ENCODE measurements at places on chromosomes 6 and 20. TPM values are rescaled to one million over a fixed set of nuclear protein-coding genes. Genes with fewer than 3 reads are reported as not detected.

Gene PTGIS
- total RNA-seq: 26.3 TPM

GRCh38 chr6:41291717-41292116 is 5.2 kb upstream of the TREM1 start:
- DNase-seq: no peak
- no peak overlapping the region for H3K27ac ChIP-seq
- H3K4me1 ChIP-seq: peaks cover 13% of the 10 kb centered on the region
- H3K27me3 ChIP-seq: peaks cover 19% of the 10 kb centered on the region

GRCh38 chr20:20680991-20681508 is 31.4 kb downstream of the RALGAPA2 start:
- peaks cover 7% of the 10 kb centered on the region for H3K36me3 ChIP-seq
- H3K4me3 ChIP-seq: no peak overlapping the region

- H3K36me3 ChIP-seq: peaks cover 22% of the 10 kb centered on the region
- H3K27me3 ChIP-seq: no peaks in the 10 kb centered on the region
- H3K27ac ChIP-seq: no peak overlapping the region
- peaks cover 19% of the 10 kb centered on the region for H3K4me1 ChIP-seq
- DNase-seq: no peak
Measured at GRCh38 chr6:159996626-159997497, 28.0 kb downstream of the IGF2R start.

Gene XKR7
- not detected for total RNA-seq

DNA sequence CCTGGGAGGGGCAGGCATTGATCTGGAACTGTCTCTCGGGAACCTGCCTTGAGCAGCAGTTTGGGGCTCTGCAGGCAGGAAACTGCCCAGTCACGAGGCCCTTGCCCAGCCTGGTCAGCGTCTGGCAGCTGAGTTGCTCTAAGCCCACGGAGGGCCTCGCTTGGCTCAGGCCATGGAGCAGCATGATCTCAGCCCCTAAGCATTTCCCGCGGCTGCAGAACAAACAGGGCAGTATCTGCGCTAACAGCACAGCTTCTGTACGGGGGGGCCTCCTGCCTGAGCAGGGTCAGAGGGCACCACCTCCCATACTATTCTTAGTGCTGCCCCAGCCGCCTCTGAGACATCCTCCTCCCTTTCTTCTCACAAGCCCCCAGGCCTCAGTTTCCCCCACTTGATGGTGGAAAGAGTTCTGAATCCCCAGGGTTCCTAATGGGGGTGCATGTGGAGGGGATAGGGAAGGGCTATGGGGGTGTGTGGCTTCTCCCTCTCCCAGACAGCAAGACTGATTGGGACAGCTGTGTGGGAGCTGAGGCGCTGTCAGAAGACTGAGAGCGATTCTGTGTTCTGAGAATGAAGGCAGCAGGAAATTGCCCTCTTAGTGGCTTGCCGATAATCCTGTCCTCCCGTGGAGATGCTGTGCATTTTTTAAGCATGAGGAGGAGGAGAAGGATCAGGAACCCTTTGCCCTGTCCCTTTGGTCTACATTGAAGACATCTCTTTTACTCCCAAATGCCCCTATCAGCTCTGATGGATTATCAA is 46.4 kb downstream of the MOCS1 start:
- peak overlapping the region; percentile 74 for H3K27ac ChIP-seq
- no peaks in the 10 kb centered on the region for H3K27me3 ChIP-seq
- DNase-seq: peak; percentile 79
- H3K4me1 ChIP-seq: peaks cover 43% of the 10 kb centered on the region
- H3K36me3 ChIP-seq: no peaks in the 10 kb centered on the region

DNA sequence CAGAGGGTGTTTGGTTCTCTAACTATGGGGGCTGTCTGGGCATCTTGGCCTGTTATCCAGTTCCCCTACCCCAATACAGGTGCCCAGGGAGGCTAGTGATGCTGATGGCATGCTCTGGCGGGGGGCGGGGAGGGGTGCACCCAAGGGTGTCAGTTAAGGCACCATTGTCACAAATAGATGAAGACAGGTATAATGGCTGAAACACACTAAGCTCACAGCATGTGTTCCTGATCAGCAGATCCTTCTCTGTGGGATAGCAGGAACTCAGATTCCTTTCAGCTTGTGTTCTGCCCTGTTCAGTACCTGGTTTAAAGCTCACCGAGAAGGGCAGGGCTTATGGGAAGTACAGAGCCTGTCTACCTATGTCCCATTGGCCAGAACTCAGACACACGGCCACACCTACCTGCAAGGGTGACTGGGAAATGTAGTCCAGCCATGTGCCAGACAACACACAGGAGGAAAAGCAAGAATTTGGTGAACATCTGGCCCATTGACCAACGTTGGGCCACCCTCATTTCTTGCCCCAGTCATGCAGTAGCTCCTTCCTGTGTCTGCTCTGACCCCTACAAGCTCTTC is 3.4 kb upstream of the RSPO4 start:
- no peaks in the 10 kb centered on the region for H3K4me1 ChIP-seq
- peaks cover 90% of the 10 kb centered on the region for H3K27me3 ChIP-seq
- no peak overlapping the region for H3K27ac ChIP-seq
- DNase-seq: no peak

DNA sequence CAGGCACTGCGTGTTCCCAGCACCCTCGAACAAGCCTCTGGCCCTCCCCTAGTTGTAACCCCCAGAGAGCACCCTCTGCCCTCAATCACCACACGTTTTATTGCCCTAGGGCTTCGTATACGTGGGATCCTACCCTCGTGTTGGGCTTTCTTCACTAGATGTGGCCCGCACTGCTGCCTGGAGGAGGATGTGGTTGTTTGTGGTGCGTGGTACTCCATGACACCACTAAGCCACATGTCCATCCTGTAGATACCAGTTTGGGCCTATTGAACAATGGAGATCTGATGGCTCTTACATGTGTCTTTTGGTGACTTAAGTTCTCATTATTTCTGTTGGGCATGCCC is 17.0 kb downstream of the SLC2A4RG start:
- DNase-seq: no peak
- no peak overlapping the region for H3K4me3 ChIP-seq
- no peaks in the 10 kb centered on the region for H3K27me3 ChIP-seq
- no peak overlapping the region for H3K27ac ChIP-seq
- peaks cover 4% of the 10 kb centered on the region for H3K4me1 ChIP-seq

Gene LY6G6F
- not detected for total RNA-seq

Gene OTOR
- total RNA-seq: not detected

DNA sequence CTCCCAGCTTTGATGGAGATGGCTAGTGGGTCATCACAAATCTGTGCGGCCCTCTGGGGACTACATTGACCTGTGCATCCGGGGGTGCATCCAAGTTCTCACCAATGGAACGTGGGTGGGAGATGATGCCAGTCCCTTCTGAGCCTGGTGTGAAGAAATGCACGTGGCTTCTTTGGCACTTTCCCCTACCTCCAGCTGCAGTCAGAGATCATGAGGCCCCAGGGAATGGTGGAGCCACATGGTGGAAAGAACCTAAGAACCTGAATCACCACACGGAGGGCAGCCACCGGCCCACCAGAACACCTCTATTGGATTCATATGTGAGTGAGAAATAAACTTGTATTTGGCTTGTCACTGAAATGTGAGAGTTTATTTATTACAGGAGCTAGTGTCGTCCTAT is 9.9 kb upstream of the CDKN1A start:
- H3K27me3 ChIP-seq: no peaks in the 10 kb centered on the region
- DNase-seq: no peak
- H3K4me3 ChIP-seq: no peak overlapping the region
- no peaks in the 10 kb centered on the region for H3K36me3 ChIP-seq
- H3K4me1 ChIP-seq: peaks cover 22% of the 10 kb centered on the region

- no peaks in the 10 kb centered on the region for H3K4me1 ChIP-seq
- no peaks in the 10 kb centered on the region for H3K27me3 ChIP-seq
- no peak overlapping the region for H3K27ac ChIP-seq
- no peak for DNase-seq
- no peaks in the 10 kb centered on the region for H3K36me3 ChIP-seq
Measured at GRCh38 chr20:12610871-12611270, 397.9 kb upstream of the SPTLC3 start.

GRCh38 chr20:61391812-61392520 is 139.9 kb downstream of the CDH4 start:
- no peaks in the 10 kb centered on the region for H3K4me1 ChIP-seq
- H3K27ac ChIP-seq: no peak overlapping the region
- no peaks in the 10 kb centered on the region for H3K36me3 ChIP-seq

- H3K4me1 ChIP-seq: peaks cover 11% of the 10 kb centered on the region
- no peak overlapping the region for H3K27ac ChIP-seq
- H3K27me3 ChIP-seq: peaks cover 63% of the 10 kb centered on the region
- no peaks in the 10 kb centered on the region for H3K36me3 ChIP-seq
- DNase-seq: no peak
Measured at GRCh38 chr6:149445573-149445972, 39.2 kb downstream of the ZC3H12D start.

Gene OR2H2
- total RNA-seq: not detected

DNA sequence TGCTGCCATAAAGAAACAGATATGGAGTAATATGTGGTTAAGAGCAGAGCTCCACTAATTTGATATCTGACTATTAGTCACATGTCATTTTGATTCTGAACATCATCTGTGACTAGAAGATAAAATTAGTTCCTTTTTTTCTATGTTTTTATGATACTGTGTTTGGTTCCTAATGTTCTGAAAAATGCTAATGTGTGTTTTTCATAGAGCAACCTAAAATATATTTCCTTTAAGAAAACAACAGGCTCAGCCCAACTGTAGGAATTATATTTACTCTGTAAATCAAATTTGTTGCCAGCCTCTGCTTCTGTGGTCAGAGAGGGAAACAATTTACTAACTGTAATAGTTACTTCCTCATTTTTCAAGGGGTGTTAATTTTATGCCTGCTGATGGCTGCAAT is 33.3 kb upstream of the TXLNB start:
- no peak overlapping the region for H3K4me3 ChIP-seq
- peaks cover 11% of the 10 kb centered on the region for H3K4me1 ChIP-seq
- no peaks in the 10 kb centered on the region for H3K27me3 ChIP-seq
- no peaks in the 10 kb centered on the region for H3K36me3 ChIP-seq

- no peaks in the 10 kb centered on the region for H3K27me3 ChIP-seq
- H3K36me3 ChIP-seq: no peaks in the 10 kb centered on the region
- H3K27ac ChIP-seq: peak overlapping the region; percentile 22
- no peak overlapping the region for H3K4me3 ChIP-seq
- peaks cover 19% of the 10 kb centered on the region for H3K4me1 ChIP-seq
- no peak for DNase-seq
Measured at GRCh38 chr20:39961637-39962244, 727.3 kb downstream of the MAFB start.

Gene PTPRK
- 18.4 TPM for total RNA-seq

Gene RNF182
- total RNA-seq: not detected

DNA sequence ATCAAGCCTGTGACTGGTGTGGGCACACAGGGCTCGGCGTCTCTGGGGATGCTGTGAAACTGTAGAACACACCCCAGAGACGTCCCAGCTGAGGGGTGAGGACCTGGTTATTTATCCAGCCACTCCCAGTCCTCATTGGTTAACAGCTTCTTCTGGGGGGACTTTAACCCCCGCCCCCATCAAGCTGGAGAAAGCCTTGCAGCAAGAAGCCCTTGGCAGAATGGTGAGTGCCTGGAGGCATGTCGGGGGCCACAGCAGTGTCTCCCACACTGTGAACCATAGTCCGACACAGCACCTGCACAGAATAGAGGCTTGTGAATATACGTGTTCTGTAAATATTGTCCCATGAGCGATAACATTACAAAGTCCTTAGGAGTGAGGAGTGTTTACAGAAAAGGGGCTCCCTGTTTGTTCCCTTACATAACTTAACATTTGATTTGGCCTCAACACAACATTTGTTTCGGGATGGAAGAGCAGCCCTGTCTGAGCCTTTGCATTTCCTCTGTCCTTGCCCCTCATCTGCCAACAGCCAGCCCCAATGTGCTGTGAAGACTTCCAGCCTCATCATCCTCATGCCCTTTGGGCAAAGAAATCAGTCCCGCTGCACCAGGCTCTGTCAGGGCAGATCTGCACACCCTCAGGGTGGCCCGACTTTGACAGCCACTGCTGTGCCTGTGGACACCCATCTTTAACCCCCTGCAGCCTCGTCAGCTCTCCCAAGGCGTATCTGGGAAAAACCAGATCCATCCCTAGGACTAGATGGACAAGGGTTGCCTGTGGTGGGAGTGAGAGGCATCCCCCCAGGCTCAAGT is 2.2 kb upstream of the RRBP1 start:
- H3K36me3 ChIP-seq: no peaks in the 10 kb centered on the region
- H3K4me3 ChIP-seq: no peak overlapping the region
- DNase-seq: no peak
- peaks cover 21% of the 10 kb centered on the region for H3K4me1 ChIP-seq
- H3K27me3 ChIP-seq: no peaks in the 10 kb centered on the region

GRCh38 chr20:24720957-24721356 is 228.1 kb upstream of the CST7 start:
- H3K4me1 ChIP-seq: no peaks in the 10 kb centered on the region
- H3K27me3 ChIP-seq: peaks cover 43% of the 10 kb centered on the region
- H3K36me3 ChIP-seq: no peaks in the 10 kb centered on the region
- no peak overlapping the region for H3K27ac ChIP-seq
- H3K4me3 ChIP-seq: no peak overlapping the region

- H3K27ac ChIP-seq: no peak overlapping the region
- DNase-seq: no peak
- H3K27me3 ChIP-seq: no peaks in the 10 kb centered on the region
Measured at GRCh38 chr6:36949636-36950035, 4.9 kb upstream of the PI16 start.

Gene RBM24
- 189 TPM for total RNA-seq

Gene KIF25
- total RNA-seq: 0.22 TPM

DNA sequence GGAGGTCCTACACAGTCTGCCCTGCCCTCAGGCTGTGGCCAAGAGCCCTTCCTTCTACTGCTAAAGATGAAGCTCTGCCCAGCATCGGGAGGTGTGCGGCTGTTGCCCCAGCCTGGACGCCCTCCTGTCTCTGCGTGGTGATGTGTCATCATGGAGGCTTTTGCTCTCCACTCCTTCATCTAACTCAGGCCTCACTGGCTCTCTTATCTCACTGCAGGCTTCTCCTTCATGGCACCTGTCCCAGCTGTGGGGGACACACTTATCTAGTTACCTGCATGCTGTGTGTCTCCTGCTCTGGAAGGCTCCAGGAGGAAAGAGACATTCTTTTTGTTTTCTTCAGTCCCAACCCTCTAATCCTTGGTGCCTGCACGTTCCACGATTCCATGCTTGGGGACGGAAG is 89.1 kb downstream of the PSMG4 start:
- H3K27me3 ChIP-seq: no peaks in the 10 kb centered on the region
- peaks cover 12% of the 10 kb centered on the region for H3K4me1 ChIP-seq
- DNase-seq: no peak
- no peak overlapping the region for H3K4me3 ChIP-seq
- no peaks in the 10 kb centered on the region for H3K36me3 ChIP-seq
- no peak overlapping the region for H3K27ac ChIP-seq

DNA sequence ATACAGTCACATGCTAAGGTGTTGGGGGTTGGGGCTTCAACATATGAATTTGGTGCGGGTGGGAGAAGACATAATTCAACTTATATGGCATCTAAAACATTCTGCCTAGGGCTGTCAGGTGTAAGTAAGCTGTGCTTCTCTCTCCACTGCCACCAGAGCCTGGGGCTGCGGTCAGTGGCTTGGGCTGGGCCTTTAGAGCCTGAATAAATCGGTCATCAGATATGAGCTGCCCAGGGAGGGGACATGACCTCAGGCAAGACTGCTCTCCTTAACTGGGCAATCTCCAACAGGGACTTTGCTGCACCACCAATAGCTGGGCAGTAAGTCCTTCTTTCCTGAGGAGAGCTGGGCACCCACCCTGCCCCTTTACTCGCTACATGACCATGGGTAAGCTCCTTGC is 24.9 kb upstream of the SIRPA start:
- no peaks in the 10 kb centered on the region for H3K36me3 ChIP-seq

Gene MKKS
- total RNA-seq: 28.3 TPM

GRCh38 chr20:49887251-49888211 is 27.8 kb downstream of the SPATA2 start:
- DNase-seq: no peak
- peaks cover 35% of the 10 kb centered on the region for H3K36me3 ChIP-seq
- H3K4me3 ChIP-seq: no peak overlapping the region
- H3K27me3 ChIP-seq: no peaks in the 10 kb centered on the region
- H3K4me1 ChIP-seq: peaks cover 60% of the 10 kb centered on the region
- H3K27ac ChIP-seq: peak overlapping the region; percentile 73

All from left ventricle myocardium inferior (tissue), 1 donor.